ENCODE measurements at places on chromosomes 3 and 15.

DNA sequence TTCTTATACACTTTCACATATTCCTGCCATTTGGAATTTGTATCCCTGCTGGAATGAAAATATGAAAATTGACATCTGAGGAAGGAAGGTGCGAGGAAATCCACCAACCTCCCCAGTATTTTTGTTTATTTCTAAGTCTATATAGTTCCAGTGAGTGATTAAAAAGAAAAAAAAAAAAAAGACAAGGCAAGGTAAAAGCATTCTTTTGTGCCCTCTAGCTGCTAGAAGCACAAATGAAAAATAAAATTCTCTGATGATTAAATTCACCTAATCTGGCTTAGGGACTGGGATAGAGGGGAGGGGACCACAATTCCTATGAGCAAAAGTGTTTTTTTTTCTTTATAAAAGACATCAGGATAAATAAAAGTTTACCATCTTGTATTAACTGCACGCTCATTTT, 370.9 kb downstream of the NR2F2 start:
- DNase-seq = no peak

DNA sequence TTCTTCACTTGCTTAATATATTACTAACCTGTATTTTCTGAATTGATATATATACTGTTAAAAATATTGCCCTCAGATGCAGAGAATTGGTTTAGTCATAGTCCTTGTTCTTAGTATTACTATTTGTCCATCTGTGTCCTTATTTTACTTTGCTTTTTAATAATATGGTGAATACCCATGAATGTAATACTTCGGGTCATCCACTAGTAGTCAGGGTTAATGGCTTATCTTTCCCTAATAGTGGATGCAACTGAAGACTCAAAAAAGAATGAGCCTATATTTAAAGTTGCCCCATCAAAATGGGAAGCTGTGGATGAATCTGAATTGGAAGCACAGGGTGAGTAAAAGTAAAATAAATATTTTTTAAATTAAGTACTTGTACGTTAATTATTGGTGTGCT, 36.5 kb downstream of the U2SURP start:
- no peak for DNase-seq

GRCh38 chr15:37907136-37907535, 27.3 kb upstream of the TMCO5A start:
- no peak for DNase-seq

DNA sequence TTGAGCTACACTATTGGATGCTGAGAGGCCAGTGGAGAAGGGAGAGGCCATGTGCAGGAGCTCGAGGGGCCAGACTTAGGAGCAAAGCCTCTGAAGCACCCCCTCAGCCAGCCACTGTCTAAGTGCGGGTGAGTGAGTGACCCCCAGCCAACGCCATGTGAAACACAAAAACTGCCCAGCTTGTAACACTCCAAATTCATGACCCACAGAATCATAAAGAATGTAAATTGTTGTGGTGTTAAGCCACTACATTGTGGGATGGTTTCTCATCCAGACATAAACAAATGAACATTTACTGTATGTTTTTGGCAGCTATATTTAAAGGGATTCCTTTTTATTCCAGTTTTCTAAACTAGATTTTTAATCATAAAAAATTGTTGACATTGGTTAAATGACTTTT, 27.2 kb upstream of the TMEM158 start:
- DNase-seq = no peak

- DNase-seq = no peak
These were observed 497.8 kb downstream of the NAALADL2 start for GRCh38 chr3:175356899-175357324.

GRCh38 chr3:180564676-180565075, 37.3 kb upstream of the TTC14 start:
- DNase-seq = no peak

- DNase-seq = no peak
These were observed 44.0 kb downstream of the CCDC54 start for GRCh38 chr3:107421170-107421792.

DNA sequence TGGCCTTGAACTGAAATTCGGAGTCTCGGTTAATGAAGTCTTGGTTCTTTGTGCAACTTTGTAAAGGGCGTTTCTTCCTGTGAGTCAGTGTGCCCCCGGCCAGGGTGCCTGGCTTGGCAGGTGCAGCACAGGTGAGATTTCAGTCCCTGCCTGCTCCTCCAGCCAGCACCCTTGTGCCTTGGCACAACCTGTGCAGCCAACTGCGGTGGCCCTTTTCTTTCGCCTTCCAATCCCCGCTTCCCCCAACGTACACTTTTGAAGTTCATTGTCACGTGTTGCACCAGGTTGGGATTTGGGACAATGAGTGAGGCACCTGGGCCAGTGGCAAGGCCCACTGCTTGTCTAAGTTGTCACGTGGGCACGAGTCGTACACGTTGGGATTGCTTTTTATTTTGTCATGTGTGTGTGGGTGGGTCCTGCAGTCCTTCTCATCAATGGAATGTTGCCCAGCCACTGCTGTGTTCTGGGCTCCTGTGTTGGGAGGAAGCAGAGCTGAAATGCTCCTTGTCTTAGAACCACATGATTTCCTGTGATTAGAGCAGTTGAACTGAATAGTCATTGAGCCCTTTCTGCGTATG, 242.9 kb upstream of the BHLHE40 start:
- no peak for DNase-seq

- DNase-seq = no peak
These were observed 3.8 kb downstream of the USP3 start for GRCh38 chr15:63507878-63508818.

DNA sequence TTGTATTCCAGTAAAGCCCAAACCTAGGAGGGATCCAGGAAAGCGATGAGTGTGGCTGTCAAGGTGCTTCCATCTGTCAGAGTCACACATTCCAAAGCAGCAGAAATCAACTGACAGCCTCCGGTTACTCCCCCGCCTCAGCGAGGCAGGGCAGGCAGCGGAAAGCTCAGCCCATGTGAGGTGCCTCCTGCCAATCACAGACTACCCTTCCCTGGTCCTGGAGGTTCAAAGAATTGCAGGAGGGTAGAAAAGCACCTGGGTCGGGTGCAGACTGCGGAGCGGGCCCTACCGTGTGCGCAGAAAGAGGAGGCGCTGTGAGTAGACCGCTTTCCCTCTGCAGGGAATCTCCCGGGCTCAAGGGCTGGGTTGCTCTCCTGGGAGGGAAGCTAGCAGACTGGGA, at the start of gene UPK1B:
TSS of gene UPK1B (plus strand) at position 274 of the 400 bp plus-strand sequence. CDS start 13,144 bp downstream, outside the sequence.
- no peak for DNase-seq

DNA sequence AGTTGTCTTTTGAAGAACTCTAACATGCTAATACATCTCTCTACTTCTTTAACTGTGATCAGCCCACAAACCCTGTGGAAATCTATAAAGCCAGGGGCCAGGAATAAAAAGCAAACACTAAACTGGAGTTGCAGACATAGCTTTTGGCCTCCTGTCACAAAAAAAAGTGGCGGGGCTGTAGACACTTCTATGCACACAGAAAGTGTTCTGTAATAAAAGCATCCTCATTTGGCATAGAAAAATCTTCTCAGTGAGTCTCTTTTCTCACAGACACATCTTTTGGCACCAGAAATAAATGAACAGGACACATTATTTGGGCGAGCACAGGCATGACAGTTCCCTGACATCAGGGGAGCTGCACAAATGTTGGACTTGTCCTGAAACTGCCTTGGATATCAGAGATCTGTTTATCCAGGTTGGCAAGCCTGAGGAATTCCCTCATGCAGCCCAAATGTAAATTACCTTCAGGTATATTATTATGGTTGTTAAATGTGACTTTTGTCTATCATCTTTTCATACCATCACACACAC, 355.4 kb downstream of the FGF12 start:
- DNase-seq = no peak

- DNase-seq = no peak
These were observed 88.7 kb upstream of the MRPL3 start for GRCh38 chr3:131591394-131592014.

DNA sequence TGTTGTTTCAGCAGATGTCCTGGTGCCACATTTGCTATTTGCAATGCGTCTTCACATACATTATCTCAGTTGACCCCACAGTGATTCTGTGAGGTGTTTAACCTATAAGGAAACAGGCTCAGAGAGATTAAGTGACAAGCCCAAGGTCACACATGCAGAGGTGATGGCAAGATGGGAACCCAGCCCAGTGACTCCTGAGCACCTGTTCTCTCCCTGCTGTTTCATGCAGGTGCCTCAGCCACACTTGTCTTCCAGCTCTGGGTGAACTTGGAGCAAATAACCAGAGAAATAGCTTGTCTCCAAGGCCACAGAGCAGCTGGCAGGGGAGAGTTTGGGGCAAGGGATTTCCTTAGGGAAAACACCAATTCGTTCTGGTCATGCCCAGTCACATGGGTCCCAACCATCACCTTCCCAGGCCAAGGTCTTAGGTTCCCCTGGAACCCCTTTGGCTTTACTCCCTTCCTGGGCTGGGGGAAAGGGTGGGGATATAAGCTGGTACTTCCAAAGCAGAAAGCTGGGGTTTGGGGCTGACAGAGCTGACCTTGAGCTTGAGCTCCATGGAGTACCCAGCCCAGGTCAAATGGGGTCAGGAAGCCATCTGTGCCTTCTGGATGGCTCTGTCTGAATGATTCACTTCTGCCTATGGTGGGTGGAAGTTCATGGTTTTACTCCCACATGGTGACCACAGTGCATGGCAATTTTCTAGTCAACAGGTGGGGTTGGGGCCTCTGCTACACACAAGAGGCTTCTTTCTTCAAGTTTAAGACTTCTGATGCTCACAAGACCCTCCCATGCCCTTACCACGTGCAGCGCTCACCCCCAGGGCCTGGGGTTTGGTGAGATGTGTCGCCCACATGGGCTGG, 22.4 kb downstream of the LIPC start:
- no peak for DNase-seq

GRCh38 chr15:29674661-29675533, 147.4 kb downstream of the TJP1 start:
- no peak for DNase-seq

DNA sequence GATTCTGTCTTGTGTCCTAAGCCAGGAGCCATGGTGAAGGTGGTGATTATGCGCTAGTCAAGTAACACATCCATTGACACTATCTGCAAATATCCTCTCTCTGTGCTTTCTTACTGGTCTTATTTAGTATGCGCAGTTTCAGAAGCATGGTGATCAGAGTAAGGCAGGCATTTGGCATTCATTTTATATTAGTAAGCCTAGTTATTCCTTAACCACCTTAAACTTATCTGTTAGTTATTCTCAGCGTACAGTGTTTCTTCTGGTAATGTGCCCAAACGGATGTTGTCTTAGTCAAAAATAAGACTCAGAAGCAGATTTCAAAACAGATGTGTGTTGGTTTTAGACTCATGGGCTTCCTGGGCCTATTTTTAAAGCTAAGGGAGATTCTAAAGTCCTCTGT, 329.2 kb downstream of the GRM7 start:
- DNase-seq = no peak

DNA sequence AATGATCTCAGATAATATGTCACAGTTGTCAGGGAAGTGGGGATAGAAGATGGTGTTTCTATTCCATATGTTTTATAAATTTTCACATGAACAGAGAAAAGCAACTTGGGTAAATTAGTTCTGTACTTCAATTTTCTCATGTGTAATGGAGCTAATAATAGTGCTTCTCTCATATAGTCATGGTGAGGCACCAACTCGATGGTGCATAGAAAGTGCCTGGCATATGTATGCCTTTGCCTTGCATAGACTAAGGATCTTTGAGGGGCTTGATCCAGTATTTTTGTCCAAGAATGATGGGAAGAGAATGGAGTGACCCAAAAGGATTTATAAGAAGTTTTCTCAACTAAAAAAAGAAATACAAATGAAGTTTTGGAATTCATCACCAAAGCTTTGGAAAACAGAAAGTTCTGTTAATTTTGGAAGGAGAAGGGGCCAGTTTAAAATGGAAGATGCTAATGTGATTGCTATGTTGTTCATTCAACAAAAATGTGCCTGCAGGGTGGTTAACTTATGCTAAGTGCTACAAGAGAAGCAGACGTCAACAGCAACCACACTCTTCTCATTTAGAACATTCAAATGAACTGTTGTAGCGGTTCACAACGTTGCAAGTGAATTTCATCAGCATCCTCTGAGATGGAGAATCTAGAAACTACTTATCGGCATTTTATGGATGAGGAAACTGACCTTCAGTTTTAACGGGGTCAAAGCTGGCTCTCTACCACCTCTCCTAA, 86.1 kb downstream of the RTP4 start:
- DNase-seq = no peak

DNA sequence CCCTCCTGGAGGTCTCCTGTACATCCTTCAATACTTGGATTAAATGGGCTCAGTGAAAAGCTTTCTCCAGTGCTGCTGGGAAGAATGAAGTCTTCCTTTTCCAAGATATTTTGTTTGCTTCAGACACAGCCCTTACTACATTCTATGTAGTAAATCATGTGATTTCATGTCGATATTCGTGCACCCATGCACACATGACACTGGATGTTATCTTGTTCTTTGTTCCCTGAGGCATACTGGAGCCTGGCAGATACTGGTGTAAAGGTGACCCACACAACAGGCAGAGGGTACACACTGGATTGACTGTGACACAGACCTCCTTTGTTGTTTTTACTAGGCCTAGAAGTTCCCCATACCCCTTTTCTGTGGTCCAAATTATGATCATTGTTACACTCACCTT, 40.3 kb upstream of the ATP2C1 start:
- DNase-seq = no peak

DNA sequence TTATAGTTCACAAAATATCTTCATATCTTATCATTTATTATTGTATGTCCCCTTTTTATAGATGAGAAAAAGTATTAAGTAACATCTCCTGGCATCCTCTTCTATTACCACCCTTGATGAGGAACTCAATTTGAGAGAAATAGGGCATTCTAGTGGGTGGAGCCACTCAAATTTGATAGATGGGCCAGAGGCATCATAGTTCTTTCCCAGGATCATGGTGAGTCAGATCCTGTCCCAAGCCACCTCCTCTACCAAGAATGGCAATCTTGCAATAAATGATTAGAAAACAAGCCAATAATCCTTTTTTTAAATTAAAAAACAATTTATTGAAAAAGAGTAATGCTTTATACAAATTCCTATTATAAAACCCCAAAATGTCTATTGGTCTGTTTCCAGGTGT, 16.8 kb downstream of the CLDN1 start:
- no peak for DNase-seq

GRCh38 chr3:154480033-154480432, 50.0 kb upstream of the GPR149 start:
- DNase-seq = no peak

DNA sequence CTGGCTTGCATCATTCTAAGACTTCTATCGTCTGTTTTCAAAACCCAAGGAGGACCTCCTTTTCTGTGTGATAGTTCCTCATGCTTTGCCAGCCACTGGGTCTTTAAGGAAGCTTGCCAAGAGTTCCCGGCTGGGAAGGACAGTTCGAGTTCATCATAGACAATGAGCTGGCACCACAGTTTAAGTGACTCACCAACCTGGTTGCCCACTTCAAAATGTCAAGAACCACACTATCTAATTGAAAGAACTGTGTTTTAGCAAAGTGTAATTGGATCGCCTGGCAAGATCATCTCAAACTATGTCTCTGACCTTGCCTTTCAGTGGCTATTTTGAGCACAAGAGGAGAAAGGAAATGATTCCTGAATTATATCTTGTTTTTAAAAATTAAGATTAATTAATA, 27.9 kb downstream of the SOX2 start:
- DNase-seq = no peak

- DNase-seq = no peak
These were observed 20.4 kb downstream of the TMEM43 start for GRCh38 chr3:14145236-14145635.

- DNase-seq = no peak
These were observed 84.9 kb downstream of the THBS1 start for GRCh38 chr15:39665629-39666250.
